Uterus (tissue), 4 donors: ENCODE measurements at places on chromosomes 2 and 18.

- no peaks in the 10 kb centered on the region for H3K27me3 ChIP-seq
- no peak overlapping the region for H3K27ac ChIP-seq
- DNase-seq = no peak
Measured at GRCh38 chr18:55236150-55236931, 277.1 kb upstream of the CCDC68 start.

GRCh38 chr2:86256982-86257381 is 57.7 kb downstream of the MRPL35 start:
- DNase-seq = no peak
- H3K4me1 ChIP-seq = no peaks in the 10 kb centered on the region
- no peaks in the 10 kb centered on the region for H3K27me3 ChIP-seq
- no peak overlapping the region for H3K27ac ChIP-seq
- H3K36me3 ChIP-seq = no peaks in the 10 kb centered on the region

DNA sequence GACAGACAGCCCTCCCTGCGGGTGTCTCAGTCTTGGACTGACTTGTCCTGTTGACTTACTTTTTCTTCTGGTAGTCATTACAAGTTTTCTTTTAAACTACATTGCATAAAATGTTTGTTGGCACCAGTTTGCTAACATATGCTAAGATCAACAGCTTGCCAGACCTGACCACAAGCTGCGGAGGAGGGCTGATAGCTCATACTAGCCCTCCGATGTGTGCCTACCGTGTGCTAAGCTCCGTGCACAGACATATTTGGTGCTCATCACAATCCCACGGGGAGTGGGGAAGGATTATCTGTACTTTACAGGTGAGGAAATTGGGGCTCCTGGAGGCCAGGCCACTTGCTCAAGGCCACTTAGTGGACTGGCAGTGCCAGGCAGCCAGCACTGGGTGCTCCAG is 72.8 kb upstream of the YPEL5 start:
- no peaks in the 10 kb centered on the region for H3K4me1 ChIP-seq
- H3K36me3 ChIP-seq = no peaks in the 10 kb centered on the region
- DNase-seq = no peak
- H3K27me3 ChIP-seq = no peaks in the 10 kb centered on the region
- H3K4me3 ChIP-seq = no peak overlapping the region
- no peak overlapping the region for H3K27ac ChIP-seq

DNA sequence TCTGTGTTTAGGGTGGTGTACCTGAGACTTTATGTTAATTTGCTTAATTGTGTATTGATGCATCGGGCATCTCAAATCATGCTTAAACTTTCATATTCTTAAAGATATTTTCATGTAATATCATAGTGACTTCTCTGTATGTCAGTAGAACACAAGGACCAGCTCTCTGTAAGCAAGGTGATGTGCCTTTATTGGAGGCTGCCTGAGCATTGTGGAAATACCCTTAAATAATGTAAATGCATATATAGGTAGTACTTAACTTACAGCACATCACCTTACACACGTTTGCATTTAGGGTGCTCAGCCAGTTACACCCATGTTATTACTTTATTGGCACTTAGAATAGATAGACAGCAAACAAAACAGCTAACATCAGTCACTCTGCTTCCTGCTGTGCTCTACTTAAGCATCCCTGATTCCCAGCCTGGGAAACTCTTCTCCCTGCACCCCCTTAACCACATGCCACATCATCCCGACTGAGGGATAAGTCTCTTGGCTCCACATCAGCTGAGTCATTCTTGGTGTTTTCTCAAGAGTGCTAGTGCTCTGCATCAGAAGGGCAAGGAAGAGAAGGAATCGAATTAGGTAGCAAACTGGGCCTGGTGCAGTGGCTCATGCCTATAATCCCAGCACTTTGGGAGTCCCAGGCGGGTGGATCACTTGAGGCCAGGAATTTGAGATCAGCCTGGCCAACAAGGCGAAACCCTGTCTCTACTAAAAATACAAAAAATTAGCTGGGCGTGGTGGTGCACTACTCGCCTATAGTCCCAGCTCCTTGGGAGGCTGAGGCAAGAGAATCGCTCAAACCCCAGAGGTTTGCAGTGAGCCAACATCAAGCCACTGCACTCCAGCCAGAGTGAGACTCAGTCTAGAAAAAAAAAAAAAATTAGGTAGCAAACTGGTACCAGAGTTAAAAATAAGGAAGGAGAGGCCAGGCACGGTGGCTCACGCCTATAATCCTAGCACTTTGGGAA is 108.7 kb downstream of the MAP3K20 start:
- peak overlapping the region; percentile 38 for H3K27ac ChIP-seq
- peak; percentile 54 for DNase-seq
- H3K27me3 ChIP-seq = no peaks in the 10 kb centered on the region
- H3K4me1 ChIP-seq = no peaks in the 10 kb centered on the region
- no peaks in the 10 kb centered on the region for H3K36me3 ChIP-seq
- H3K4me3 ChIP-seq = no peak overlapping the region

- H3K27me3 ChIP-seq = no peaks in the 10 kb centered on the region
- H3K4me1 ChIP-seq = no peaks in the 10 kb centered on the region
- H3K36me3 ChIP-seq = no peaks in the 10 kb centered on the region
- DNase-seq = no peak
Measured at GRCh38 chr2:157245846-157246764, 11.4 kb upstream of the GALNT5 start.
